ENCODE measurements at places on chromosomes 7 and 10.

GRCh38 chr10:58531084-58531695 lies 18.5 kb downstream of the BICC1 start:
- DNase-seq = peak; percentile 33

GRCh38 chr10:101358706-101359300 lies 4.8 kb downstream of the BTRC start:
- no peak for DNase-seq

GRCh38 chr10:43707770-43708169 lies 59.1 kb upstream of the ZNF32 start:
- DNase-seq = no peak

DNA sequence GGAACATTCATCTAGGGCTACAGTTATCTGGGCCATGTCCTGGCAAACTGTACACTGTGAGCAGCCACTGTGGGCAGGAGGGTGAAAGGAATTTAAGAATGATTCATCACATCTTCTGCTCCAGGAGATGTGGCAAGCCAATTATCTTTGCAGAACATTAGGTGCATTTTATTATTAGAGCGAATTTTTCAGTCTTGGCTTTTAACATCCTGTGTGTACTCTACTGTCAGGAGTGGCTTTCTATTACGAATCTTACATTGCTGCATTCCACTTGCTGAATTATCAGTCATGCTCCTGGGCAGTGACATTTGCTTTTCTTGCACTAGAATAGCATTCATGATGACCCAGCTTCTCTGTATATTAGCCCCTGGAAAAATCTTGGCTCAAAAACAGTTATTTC lies 109.2 kb upstream of the TARP start:
- no peak for DNase-seq

GRCh38 chr7:426510-426909 lies 93.1 kb downstream of the PDGFA start:
- no peak for DNase-seq

- DNase-seq = no peak
Measured at GRCh38 chr7:10657201-10657600, 316.5 kb upstream of the PHF14 start.

GRCh38 chr10:68543004-68543918 lies 15.9 kb upstream of the SLC25A16 start:
- DNase-seq = no peak

DNA sequence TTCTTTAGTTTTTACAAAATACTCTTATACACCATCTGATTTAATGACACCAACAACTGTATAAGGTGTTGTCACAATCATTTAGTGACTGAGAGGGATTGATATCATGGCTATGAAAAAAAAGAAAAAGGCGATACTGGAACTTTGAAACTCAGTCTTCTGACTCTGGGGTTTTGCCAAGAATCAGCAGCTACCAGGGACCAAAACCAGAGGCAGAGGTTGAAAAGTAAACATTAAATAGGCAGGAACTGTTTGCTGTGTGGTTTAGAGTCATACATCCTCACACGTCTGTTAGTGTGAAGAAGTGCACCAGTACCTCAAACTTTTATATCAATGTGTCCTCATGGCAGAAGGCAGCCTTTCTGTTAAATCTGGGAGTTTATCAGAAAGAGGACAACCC lies 19.9 kb upstream of the GGCT start:
- no peak for DNase-seq

- DNase-seq = no peak
Measured at GRCh38 chr10:51892965-51893658, 193.7 kb upstream of the CSTF2T start.

GRCh38 chr10:24331457-24331856 lies 122.5 kb downstream of the KIAA1217 start:
- DNase-seq = no peak

DNA sequence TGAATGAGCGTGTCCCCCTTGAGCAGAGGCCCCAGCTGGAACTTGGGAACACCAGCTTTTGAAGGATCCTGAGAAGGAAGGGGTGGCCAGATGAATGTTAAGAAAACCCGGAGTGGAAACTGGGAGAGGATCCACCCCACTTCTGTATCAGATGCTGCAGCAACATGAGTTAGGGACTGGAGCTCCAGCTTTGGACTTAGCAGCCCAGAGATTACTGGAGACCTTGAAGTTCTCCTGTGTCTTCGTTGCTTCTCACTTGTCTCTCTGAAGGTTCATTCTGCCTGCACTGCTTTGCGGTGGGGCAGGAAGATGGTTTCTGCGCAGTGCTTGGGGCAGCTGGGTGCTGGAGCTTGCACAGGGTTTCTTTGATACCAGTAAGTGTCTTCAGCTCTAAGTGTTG lies 9.3 kb downstream of the TMEM248 start:
- DNase-seq = no peak

- DNase-seq = no peak
Measured at GRCh38 chr7:138625084-138625848, 75.9 kb downstream of the SVOPL start.

- DNase-seq = no peak
Measured at GRCh38 chr7:151999424-152000090, 25.9 kb upstream of the GALNT11 start.

DNA sequence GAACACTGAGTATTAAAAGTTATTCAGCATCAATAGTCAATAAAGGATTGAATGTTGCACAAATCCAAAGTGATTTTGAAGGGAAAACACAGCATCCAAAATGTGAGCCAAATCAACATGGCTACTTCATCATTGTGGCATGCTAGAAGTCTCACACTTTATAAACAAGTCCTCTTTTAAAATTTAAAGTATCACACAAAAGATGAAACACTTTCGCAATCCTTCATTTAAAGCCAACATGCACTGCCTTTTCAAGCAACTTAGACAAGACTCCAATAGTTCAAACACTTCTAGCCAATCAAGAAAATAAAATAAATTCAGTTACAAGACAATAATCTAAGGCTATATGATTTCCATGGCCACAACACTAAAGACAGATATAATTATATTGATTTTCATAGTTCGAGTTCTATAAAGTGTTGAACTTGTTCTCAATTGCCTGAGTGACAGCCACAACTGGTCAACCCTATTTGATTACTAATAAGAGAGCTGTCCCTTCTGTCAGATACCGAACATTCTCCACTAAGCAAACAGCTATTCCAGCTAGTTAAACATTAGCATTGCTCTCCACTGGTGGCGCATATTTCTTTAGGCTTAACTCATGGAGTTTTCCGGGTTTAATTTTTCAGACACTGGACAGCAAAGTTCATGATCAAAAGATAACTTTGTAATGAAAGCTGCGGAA lies 8.3 kb downstream of the EBF3 start:
- no peak for DNase-seq

DNA sequence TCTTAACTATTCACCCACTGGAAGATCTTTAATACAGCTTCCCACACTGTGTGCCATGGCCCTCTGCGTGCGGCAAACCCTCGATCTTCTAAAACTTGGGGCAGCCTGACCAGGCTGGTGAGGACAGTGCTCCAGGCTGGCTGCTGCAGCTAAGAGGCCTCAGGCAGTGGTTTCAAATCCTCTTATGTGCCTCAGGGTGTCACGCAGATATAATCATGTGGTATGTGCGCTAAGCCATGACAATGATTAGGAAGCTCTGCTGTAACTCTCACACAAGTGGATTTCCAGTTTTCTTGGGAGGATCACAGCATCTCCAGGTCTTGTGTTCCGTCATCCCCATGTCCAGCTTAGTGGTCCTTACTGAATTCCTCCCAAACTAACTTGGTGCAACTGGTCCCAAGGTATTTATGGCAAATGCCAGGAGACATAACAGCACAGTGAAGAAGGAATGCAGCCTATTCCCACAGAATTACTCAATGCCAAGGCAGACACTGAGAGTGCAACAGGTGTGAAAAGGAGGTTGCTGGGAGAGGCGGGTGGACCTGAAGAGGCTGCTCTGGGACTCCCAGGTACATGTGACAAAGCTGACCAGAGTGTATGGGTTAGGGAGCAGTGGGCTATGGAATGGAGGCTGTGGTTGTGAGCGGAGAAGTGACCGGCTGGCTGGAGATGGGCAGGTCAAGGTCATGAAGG lies 2.3 kb downstream of the HPS1 start:
- DNase-seq = no peak

DNA sequence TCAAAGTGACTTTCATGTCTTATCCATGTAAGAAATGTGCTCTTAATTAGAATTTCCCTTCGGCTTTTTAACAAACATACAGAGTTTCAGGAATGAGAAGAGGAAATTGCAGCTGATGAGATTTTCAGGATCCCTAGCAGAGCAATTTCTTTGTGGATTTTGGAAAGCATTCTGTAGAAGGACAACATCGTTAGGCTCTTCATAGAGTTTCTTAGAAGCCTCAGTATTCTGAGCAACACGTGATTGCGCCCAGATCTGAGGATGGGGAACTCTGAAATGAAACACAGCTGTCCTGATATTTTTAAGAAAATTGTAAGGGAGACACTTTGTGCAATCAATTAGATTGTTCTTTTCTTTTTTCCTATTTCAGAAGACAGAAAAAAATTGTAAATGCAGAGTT lies 85.8 kb downstream of the LHFPL3 start:
- DNase-seq = no peak

- DNase-seq = no peak
Measured at GRCh38 chr10:115937768-115938056, 335.3 kb downstream of the GFRA1 start.

DNA sequence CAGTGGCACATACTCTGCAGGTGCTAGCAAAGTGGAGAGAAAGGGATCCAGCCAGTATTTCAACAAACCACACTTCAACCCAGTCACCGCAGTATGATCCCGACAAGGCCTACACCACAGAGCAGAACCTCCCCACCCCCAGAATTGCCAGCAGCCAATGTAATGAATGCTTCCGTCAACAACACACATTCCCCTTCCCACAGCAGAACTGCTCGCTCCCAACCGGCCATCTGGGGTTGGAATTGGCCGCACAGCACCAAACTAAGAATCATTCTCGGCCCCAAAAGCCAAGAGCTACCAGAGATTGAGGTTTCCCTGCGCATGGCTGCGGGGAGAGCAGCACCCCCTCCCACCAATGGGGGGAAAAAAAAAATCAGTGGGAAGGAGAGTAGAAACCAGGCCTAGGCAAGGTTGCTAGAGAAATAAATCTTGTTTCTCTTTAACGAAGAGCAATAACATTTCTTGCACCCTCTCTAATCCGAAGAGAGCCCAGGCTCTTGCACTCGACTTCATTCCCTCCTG lies 1.1 kb downstream of the WASL start:
- no peak for DNase-seq

DNA sequence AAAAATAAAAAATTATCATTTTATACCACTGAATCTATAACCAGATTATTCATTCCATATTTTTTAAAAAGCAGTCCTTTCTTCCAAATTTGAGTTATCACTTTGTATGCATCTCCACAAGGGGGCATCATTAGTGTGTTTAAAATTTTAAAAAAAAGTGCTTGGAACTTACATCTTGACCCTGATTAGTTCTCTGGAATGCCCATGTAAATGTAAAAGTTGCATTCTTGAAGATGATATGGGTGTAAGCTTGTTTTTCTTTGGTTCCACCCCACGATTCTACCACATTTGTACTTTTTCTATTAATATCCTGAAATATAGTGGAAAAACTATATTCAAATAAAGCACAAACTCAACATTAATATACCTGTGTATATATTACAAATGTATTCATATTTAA lies 144.9 kb downstream of the ELAPOR2 start:
- DNase-seq = peak; percentile 11

DNA sequence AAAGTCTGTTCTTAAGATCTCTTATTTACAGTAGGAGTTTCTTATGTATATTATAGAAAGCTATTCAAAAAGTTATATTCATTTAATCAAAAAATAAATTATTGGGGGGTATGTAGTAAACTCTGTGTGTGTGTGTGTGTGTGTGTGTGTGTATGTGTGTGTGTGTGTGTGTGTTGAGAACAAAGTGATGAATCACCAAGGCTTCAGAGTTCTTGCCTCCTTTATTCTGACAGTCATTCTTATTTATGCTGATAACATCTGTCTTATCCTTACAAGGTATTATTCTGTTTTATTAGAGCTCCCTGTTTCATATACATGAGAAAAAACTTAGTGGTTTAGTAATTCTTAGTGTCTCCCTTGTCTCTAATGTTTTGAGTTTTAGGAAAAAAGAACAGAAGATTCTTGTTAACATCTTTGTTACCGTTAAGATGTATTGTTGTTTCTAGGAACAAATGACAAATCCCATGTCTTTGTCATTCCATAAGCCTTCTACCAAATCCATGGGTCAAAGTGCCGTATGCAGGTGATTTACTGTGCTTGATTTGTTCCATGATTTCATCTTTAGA lies 424.0 kb downstream of the EXOC4 start:
- no peak for DNase-seq

DNA sequence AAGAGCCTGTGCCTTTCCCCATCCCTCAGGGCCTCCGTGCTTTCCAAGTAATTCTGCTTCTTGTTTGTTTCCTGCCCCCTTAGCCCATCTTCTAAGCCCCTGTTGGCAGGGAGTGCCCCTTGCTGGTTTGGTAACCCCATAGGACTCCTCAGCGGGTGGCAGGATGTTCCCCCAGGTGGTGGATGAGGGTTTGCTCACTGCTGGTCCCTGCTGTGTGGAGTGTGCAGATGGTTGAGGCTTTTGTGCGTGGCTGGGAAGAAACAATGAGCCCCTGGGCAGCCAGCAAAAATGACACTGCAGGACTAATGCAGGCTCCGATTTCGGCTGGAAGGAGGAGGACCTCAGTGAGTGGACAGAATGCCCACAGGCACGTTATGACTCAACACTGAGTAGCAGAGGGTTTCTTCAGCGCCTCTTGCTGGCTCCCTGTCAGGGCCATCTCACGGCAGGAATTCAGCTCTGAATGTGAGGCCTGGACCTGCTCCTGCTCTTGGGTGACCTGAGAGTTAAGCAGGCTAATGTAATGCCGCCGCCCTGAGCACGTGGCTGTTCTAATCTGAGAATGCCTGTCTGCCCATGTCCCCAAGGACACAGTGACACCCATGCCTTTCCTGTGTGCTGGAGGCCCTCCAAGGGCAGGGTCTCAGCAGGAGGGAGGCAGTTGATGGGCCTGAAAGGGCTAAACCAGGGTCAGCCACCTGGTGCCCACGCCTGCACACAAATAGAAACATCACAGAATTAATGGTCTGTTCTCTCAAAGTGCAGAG lies 16.6 kb downstream of the BAG3 start:
- DNase-seq = no peak

DNA sequence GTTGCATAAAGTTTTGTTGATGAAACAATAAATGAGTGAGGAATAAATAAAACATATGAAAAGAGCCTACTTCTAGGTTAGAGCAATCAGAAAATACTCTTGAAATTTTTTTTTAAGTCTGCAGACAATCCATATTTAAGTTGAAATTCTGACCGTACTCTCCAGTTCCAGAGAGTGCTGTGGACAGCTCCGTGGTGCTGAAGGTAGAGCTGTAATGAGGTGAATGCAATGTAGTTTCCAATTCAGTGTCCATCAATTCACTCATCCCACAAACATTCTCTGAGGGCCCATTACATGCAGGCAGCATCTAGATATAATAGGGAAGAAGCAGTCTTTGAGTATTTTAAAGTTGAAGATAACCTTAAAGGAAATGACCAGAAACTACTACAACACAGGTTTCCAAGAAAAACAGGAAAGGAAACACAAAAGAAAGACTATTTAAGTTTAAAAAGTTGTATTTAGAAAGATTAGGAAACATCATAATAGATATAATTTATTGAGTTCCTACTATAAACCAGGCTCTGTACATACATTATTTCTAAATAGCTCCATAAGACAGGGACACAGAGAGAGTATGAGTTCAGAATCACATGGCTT lies 44.0 kb upstream of the CRTAC1 start:
- no peak for DNase-seq

- DNase-seq = no peak
Measured at GRCh38 chr7:3039787-3040186, 3.9 kb downstream of the CARD11 start.

Data from NCI-H1436 (cell line).